ENCODE measurements at places on chromosomes 7 and 10. TPM values are rescaled to one million over a fixed set of nuclear protein-coding genes. Genes with fewer than 3 reads are reported as not detected.

DNA sequence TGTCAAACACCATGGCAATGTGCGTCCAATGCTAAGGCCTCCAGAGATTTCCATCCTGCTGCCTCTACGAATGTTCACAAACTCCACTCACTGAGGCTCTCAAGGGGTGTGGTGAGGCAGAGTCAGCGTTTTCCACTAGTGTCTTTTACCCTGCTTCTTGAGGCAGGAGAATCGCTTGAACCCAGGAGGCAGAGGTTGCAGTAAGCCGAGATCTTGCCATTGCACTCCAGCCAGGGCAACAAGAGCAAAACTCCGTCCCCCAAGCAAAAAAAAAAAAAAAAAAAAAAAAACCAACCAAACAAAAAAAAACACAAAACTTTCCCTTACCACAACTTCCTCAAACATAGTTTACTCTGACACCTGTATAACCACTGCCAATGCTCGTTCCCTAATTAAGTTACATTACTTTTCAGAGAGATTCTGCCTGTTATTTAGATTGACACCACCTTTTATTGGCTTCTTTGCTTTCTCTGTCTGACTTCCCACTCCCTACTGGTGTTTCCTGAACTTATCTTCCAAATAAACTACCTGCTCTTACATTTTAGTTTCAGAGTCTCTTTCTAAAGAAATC is 102.1 kb upstream of the ZNF746 start:
- no peak overlapping the region for H3K27ac ChIP-seq
- H3K4me3 ChIP-seq, result no peak overlapping the region
- no peaks in the 10 kb centered on the region for H3K4me1 ChIP-seq
- H3K27me3 ChIP-seq, result no peaks in the 10 kb centered on the region
- no peaks in the 10 kb centered on the region for H3K36me3 ChIP-seq

Gene KLF6
- total RNA-seq, result 102 TPM

DNA sequence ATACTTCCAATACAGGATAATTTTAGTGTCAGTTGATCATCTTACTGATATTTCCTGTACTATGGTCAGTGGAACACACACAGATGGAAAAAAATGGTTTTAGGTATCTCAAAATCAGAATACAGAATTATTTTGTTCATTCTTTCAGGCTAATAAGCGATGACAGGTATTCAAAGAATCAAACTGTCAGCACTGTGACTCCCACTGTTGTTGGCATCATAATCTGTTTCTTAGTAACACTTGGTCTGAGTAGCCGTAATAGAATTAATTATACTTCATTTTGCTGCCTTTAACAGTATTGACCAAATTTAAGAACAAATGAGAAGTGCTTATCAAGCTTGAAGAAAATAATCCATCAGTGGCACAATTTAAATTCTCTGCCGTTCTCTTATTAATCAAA is 215.0 kb downstream of the SKAP2 start:
- H3K36me3 ChIP-seq, result no peaks in the 10 kb centered on the region
- no peak overlapping the region for H3K4me3 ChIP-seq
- H3K27me3 ChIP-seq, result no peaks in the 10 kb centered on the region

DNA sequence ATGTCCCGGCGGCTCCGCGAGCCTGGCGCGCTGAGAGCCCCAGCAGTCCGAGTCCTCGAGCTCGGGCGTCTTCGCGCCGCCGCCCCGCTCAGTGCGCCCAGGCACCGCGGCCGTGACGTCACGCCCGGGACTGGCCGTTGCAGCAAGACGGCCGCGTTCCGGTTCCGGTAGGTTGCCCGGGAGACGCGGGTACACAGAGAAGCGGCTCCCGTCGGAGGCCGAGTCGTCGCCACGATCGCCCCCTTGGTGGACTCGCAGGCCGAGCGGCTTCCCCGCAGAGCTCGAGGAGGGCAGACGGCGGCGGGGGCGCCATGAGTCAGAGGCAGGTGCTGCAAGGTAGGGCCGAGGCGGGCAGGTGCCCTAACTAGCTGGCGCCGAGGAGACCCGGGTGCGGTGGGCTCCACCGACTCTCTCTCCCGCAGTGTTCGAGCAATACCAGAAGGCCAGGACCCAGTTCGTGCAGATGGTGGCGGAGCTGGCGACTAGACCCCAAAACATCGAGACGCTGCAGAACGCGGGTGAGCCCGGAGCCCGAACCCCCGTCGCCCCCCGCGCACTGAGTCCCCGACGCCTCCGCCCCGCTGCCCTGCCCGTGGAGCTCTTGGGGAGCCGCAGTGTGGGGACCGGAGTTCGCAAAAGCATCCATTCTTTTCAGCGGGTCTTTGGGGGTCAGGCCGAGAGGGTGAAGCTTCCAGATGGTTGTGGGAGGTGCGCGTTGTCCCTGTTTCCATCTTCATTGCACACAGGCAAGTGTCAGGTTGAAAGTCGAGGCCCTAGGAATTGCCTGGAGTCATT is at the start of gene SPAG6:
Gene SPAG6, plus strand, starts transcription at position 196 of the 795 bp plus-strand sequence. Its CDS starts 116 bp downstream, at position 312.
- DNase-seq, result no peak
- no peaks in the 10 kb centered on the region for H3K4me1 ChIP-seq
- H3K27me3 ChIP-seq, result no peaks in the 10 kb centered on the region

Gene HMX2
- total RNA-seq, result not detected

Gene IKZF1
- total RNA-seq, result 2.0 TPM

GRCh38 chr7:43570688-43571365 is 12.1 kb upstream of the STK17A start:
- no peaks in the 10 kb centered on the region for H3K27me3 ChIP-seq
- no peak overlapping the region for H3K27ac ChIP-seq
- no peaks in the 10 kb centered on the region for H3K36me3 ChIP-seq
- no peak overlapping the region for H3K4me3 ChIP-seq

- no peaks in the 10 kb centered on the region for H3K27me3 ChIP-seq
- no peak overlapping the region for H3K4me3 ChIP-seq
- no peak overlapping the region for H3K27ac ChIP-seq
- no peaks in the 10 kb centered on the region for H3K4me1 ChIP-seq
Observed at GRCh38 chr7:11923376-11923930, 91.5 kb upstream of the THSD7A start.

GRCh38 chr7:71517940-71518699 is 386.2 kb downstream of the GALNT17 start:
- no peaks in the 10 kb centered on the region for H3K36me3 ChIP-seq
- H3K27me3 ChIP-seq, result no peaks in the 10 kb centered on the region
- no peak overlapping the region for H3K27ac ChIP-seq
- no peak overlapping the region for H3K4me3 ChIP-seq
- H3K4me1 ChIP-seq, result no peaks in the 10 kb centered on the region

Data from ovary (tissue), 10 donors.